ENCODE measurements at places on chromosomes 4 and X.

GRCh38 chrX:105755109-105755508 lies 67.2 kb upstream of the NRK start:
- DNase-seq: no peak

- DNase-seq: no peak
Measured at GRCh38 chrX:643241-643595, 12.6 kb downstream of the SHOX start.

- DNase-seq: no peak
Measured at GRCh38 chr4:10534820-10535219, 77.6 kb upstream of the ZNF518B start.

GRCh38 chr4:143289370-143289769 lies 47.3 kb upstream of the GAB1 start:
- DNase-seq: no peak

DNA sequence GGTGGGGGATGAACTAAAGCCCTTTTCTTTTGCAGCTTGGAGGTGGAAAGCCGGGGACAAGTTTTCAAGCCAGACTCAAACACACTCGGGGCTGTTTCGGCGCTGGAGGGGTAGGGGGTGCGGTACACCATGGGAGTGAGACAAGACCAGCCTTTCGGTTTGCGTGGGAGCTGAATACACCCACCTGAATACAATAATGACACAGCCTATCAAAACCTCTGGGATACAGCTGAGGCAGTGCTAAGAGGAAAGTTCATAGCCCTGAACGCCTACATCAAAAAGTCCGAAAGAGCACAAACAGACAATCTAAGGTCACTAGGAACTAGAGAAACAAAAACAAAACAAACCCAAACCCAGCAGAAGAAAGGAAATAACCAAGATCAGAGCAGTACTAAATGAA lies 163.3 kb downstream of the ATRX start:
- DNase-seq: no peak

All from stimulated activated CD8-positive, alpha-beta memory T cell treated with anti-CD3 and anti-CD28 coated beads, Interleukin-12 subunit alpha, Interleukin-12 subunit beta, amount 100 ng/mL, for 1 hour (primary cell).